ENCODE measurements at places on chromosomes 5 and 9. TPM values are rescaled to one million over a fixed set of nuclear protein-coding genes. Genes with fewer than 3 reads are reported as not detected.

Gene CDC20B
- not detected for total RNA-seq

Gene SLC25A46
- 126 TPM for total RNA-seq

- no peak for DNase-seq
Observed at GRCh38 chr5:81525690-81526089, 131.8 kb upstream of the ACOT12 start.

DNA sequence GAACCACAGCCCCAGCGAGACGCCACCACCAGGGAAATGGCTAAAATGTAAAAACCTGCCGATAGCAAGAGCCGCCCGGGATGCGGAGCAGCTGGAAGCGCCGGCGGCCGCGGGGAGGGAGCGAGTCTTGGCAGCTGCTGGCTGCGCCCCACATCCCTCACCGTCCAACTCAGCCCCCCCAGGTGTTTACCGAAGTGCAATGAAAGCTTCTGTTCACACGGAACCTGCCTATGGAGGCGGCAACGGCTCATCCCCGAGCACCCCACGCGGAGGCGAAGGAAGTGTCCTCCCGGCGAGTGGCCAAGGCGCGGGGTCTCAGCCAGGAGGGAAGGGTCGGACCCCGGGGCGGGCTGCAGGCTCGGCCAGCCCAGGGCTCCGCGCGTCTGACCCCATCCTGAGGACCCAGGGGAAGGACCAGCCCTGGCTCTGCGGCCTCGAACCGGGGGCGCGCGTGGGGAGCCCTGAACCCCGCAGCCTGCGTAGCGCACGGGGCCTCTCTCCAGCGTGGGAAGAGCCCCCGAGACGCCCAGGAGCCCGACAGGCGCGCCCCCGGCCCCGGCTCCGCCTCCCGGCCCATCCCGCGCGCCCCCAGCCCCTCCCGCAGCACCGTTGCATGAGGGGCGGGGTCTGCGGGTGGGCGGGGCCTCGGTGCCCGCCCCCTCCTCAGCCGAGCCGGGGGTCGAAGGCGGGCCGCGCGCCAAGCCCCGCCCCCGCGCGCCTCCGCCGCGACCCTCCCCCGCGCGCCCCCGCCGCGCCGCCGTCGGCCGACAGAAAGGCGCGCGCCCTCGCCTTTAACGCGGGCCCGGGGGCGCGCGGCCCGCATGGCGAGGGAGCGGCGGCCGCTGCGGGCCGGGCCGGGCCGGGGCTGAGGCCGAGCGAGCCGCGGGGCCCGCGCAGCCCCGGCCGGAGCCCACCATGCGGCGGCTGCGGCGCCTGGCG lies at the start of gene DIPK1B:
TSS of gene DIPK1B (plus strand) at position 822 of the 939 bp plus-strand sequence. CDS start at position 916, 94 bp downstream.
- DNase-seq, result no peak

- no peak for DNase-seq
Observed at GRCh38 chr9:71273613-71274012, 152.2 kb upstream of the TRPM3 start.

Gene SPARC
- total RNA-seq, result 1,117 TPM

DNA sequence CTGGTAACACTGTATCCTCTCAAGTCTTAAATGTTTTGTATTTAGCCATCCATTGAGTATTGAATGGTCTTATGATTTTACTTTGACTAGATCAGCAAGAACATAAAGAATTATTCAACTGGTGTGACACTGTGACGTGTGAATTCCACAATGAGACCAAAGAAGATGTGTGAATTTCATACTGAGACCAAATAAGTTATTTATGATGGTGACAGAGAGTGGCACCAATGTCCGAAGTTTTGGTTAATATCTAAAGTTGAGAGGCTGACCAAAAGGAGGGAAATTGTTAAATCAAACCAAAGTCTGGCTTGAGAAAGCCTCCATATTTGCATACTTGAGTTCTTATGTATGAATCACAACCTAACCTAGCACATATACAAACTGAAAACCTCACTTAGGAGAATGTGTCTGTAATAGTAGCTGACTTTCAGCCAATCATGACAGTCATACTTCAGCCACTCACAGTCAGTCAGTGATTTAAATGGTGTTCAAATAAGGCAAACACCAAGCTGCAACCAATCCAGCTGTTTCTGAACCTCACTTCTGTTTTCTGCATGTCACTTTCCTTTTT lies 31.5 kb upstream of the FAM170A start:
- no peak for DNase-seq

DNA sequence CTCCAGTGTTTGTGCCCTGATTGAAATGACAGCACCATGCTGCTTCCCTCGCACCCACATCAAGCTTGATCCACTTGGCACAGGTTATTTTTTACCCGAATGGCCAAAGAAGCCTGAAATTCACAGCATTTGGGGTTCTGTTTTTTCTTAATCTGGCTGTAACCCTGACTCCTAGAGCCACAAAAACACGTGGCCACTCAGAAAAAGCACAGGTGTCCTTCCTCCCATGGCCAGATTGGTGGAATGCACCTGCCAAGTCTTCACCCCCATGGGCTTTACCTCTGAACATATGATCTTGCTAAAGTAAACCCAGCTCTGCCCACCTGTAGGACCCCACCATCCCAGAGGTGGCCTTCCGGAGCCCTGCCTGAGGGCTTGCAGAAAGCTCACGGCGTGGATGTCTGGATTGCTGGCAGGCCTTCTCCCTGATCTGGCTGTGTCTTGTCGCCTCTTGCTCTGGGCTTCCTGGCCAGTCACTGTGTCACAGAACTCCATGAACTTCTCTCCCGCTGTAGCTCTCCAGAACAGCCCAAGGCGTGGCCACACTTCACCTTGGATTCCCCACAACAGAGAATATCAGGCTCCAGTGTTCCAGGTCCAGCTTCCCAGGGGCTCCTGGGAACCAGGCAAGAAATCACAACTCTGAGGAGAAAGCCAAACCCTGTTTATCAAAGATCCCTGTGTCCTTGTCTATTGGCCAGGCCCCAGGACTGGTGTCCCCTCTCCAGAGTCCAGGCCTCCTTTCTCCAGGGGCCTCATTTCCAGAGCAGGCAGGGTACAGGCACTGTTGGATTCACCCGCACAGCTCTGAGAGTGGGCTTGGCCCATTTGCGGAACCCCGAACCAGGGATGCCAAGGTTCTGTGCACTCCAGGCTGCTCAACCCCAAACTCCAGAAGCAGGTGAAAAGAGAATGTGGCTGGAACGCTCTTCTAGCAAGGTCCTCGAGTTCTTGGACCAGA lies 272.5 kb downstream of the SYK start:
- no peak for DNase-seq

Gene KIF24
- 1.7 TPM for total RNA-seq

Gene SHOC1
- not detected for total RNA-seq

Gene MUSK
- 2.2 TPM for total RNA-seq

- DNase-seq, result no peak
Observed at GRCh38 chr9:133277467-133277866, 2.5 kb upstream of the ABO start.

DNA sequence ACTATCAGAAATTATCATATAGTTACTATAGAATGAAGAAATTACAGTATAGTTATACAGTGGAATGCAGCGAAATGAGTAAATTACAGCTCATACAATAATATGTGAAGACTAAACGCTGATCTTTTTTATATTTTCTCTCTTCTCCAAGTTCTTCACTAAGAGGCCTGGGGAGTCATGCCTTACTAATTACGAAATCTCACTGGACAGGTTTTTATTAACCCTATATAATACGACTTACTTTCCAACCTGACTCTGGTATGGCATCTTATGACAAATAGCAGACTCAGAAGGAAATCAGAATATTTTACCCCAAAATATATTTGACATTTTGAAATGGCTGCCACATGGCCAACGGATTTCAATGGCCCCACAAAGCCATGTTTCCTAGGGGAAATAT lies 9.1 kb downstream of the CARNMT1 start:
- no peak for DNase-seq

Gene EIF4E1B
- not detected for total RNA-seq

Gene PSAT1
- 230 TPM for total RNA-seq

GRCh38 chr5:84303315-84303714 lies 81.4 kb downstream of the EDIL3 start:
- DNase-seq, result no peak

DNA sequence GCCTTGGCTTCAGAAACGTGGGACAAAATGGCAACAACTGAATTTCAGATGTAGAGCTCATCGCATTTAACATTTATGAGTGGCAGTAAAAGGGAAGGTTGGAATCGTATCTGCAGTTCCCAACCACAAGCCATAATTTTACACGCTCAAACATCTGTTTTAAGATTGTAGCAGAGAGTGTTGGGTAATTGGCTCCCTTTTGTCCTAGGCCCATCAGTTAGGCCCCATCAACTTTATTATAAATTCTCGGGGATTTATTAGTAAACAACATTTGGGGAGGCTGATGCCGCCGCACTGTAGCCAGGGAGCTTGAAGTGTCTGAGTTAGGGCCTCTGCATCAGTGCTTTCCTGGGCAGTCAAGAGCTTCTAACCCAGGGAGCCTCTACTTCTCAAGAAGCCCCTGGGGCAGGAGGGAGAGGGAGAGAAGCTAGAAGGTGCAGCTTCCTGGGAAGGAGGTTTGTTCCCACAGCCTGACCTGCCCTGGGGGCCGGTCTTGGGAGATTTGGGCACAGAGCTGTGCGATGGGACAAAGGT lies 66.2 kb downstream of the HSPA4 start:
- DNase-seq, result no peak

DNA sequence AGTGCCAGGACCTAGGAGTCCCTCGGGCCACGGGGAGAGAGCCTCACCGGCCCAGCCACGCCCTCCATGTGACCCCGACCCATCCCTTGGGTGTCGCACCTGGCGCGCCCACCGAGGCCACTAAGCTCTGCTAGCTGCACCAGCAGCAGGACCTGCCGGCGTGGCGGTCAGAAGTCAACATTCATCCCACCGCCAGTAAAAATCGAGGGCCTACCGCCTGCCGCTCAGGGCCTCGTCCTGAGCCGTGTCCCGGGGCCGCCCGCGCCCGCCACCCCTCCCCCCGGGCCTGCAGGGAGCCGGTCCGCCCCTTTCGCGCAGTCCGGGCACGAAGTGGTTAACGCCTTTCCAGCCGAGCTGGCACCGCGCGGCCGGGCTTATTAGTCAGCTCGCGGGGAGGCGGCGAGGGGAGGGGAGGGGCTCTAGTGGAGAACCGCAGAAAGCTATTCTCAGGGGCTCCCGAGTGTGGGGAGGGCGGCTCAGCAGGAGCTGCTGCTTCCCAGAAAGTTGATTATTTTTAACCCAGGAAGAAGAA lies 124.4 kb downstream of the C9orf50 start:
- DNase-seq, result peak; percentile 95

DNA sequence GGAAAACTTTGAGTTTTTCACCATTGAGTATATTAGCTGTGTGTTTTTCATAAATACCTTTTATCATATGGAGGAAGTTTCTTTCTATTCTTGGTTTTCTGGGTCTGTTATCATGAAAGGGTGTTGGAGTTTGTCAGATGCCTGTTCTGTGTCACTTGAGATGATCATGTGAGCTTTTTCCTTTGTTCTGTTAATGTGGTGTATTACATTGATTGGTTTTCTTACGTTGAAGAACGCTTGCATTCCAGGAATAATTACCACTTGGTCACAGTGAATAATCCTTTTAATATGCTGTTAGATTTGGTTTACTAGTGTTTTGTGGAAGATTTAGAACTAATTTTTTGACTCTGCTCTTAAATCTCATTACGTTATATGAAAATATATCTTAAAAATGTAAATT lies 7.8 kb downstream of the PLEKHG4B start:
- DNase-seq, result no peak

DNA sequence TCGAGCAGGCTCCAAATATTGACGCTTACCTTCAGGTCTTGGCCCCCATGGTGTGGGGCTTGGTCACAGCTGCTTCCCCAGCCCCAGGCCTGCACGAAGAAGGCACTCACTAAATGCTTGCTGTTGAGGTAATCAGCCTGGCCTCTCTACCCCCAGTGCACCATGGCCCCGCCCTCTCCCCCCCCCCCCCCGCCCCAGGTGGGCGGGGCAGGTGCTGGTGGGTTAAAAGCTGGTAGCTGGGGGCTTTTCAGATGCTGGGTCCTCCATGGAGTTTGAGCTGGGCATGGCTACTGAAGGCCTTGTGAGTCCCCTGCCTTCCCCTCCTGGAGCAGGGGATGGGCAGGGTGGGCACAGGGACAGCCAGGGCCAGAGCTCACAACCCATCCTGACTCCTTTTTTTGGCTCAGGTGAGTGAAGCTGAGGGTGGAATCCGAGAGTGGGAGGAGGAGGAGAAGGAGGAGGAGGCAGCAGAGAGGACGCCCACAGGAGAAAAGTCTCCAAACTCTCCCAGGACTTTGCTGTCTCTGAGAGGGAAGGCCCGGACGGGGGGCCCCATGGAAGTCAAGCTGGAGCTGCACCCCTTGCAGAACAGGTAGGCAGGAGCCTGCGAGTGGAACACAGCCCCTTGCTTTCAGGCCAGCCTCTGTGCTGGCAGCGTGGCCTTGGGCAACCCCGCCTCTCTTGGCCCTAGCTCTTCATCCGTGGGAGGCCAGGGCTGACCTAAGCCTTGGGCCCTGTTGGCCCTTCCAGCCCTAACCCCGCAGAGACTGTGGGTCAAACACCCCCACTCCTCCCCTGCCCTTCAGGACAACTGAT lies 4.4 kb upstream of the TSPAN17 start:
- peak; percentile 78 for DNase-seq

Gene NAIP
- 3.3 TPM for total RNA-seq

DNA sequence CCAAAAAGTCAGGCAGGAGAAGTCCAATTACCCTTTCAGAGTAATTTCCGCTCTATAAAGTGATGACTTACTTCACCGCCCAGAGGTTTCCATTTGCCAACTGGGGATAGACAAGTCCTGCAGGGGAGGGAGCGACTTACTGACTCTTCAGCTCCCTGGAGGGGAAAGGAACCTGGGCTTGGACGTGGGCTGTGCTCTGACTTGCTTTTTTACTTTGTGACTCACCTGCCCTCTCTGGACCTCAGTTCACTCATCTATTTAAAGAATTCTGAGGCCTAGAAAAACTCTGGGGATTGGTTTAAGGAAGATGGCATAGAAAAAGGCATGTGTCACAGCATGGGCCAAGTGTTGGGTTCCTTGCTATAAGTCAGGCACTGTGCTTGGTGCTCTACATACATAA lies 180.4 kb upstream of the TRIM32 start:
- DNase-seq, result peak; percentile 1

Gene F2RL2
- 9.5 TPM for total RNA-seq

DNA sequence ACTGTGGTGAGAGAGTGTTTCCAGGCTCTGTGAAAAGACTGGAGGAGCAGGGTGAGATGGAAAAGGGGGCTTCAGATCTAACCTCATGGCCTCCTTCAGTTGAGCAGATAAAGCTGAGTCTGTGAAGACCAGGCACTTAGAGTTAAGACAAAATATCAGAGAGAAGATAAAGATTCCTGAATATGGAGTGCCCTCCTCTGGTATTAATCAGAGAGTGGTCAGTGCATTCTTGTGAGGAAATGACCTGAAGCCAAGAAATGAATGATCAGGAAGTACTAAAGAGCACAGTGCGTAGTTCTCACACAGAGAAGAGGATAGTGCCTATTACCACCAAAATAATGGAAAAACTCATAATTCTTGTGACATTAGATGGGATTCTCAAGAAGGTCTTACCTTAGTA lies 1417.0 kb upstream of the ACO1 start:
- no peak for DNase-seq
